ENCODE measurements at places on chromosomes 7 and 10. TPM values are rescaled to one million over a fixed set of nuclear protein-coding genes. Genes with fewer than 3 reads are reported as not detected.

- DNase-seq, result no peak
These were observed 99.8 kb downstream of the KMT2C start for GRCh38 chr7:152335900-152336571.

DNA sequence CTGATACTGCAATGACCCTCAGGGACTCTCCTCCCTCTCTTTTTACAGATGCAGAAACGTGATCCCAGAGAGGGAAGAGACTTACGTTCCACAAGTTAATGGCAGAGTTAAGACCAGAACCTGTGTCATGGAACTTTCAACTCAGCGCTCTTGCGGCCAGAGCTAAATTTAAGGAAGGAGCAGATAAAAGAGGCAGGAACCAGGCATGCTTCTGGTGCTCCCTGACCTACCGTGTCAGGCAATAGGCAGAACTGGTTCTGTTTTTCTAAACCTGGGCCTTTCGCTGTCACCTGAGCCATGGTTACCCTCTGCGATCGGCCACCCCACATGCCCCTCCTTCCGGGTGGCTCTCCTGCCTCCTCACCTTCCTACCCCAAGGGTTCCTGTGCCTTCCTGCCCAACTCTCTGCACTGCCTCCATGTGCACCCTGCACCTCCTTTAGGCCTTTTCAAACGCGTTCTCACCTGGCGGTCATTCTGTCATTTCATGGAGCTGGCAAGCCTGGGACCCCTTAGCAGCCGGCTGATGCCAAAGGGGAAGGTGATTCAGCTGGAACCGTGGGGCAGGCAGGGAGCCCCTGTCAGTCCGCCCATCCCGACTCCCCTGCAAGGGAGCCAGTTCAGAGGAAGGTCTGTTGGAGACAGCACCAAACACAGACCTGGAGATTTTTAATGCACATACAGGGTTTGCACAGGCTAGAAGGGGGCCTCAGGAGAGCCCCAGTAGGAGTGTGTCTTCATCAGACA, 7.7 kb upstream of the GBX1 start:
- no peak for DNase-seq

DNA sequence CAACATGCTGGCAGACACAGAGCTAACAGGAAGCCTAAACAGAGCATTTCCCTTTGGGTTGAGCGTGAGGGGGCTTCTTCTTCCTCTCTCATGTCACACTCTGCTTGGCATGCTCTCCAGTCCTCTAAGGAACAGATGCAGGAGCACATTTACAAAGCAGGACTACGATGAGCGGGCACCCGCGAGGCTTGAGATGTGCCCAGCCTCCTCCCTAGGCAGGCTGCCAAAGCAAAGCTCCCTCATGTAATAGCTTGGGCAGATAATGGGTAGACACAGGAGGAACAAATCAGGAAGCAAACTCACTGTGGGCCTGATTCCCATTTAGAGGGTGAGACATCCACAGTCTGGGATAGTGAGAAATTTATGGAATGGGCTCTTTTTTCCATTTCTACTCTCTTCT, 519.1 kb downstream of the NRG3 start:
- no peak for DNase-seq

- peak; percentile 30 for DNase-seq
These were observed 166.2 kb downstream of the CPEB3 start for GRCh38 chr10:92124616-92125143.

ZNF804B gene
- not detected for total RNA-seq

MEST gene
- total RNA-seq, result 4.2 TPM

DNA sequence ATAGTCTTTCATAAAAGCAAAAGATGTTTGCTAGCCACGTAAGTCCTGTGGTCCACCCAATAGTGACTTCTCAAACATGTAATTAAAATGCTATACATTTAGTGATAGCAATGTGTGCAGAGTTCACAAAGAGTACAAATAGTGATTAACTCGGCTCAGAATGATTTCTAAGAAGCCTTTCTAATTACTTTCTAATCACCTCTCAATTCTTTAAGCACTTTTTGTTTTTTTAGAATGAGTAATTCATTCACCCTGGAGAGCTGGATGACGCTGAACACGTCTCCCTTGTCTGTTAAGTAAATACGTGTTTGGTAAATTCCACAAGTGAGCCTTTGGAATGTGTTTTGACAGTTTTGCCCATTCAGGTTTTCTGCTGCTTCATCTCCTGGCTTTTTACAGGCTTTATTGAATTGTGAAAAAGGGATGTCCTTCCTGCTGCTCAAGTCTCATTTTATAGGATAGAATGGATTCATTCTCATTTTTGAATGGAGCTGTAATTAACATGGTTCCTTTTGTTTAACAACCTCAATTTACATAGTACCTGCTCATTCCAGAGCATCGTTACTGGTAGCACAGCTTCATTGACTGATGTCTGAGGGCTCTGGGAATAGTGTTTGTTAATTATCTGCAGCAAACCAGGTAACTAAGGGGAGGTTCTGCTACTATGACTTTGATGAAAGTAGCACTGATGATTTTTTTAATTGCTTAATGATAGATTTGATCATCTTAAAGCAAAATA, 212.1 kb downstream of the VTI1A start:
- DNase-seq, result no peak

DNA sequence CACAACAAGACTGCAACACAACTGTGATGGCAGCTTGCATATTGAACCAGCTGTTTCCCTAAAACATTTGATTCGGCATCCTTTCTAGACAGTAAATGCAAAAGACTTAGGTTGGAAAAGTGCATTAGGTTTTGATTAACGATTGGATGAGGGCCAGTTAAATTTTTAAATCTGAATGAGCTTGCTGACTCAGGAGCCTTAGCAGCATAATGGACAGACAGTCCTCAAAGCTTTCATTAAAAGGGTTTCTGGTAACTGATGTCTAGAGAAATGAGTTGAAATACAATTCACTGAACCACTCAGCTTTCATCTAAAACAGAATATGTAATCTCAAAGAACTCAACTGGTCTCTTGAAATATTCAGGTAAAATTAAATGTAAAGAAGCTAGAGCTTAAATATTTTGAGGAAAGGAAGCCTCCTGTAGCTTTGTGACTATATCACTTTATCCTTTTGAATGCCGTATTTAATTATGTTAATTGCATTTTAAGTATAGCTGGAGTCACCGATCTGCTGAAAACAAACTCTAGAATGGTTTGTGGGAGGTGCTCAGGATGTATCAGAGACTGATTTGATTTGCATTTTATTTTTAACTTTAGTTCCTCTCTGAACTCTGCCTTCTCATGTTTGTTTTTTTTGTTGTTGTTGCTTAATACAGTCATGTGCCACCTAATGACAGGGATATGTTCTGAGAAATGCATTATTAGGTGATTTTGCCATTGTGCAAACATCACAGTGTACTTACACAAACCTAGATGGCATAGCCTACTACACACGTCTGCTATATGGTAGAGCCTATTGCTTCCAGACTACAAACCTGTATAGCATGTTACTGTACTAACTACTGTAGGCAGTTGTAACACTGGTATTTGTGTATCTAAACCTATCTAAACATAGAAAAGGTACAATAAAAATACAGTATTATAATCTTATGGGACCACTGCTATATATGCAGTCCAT, 29.2 kb upstream of the ATRNL1 start:
- no peak for DNase-seq
